Spinal cord (tissue), 10 donors: ENCODE measurements at places on chromosomes 7 and 10. TPM values are rescaled to one million over a fixed set of nuclear protein-coding genes. Genes with fewer than 3 reads are reported as not detected.

The HERC4 gene
- 48.0 TPM for total RNA-seq

The SPDYE8 gene
- total RNA-seq: not detected

DNA sequence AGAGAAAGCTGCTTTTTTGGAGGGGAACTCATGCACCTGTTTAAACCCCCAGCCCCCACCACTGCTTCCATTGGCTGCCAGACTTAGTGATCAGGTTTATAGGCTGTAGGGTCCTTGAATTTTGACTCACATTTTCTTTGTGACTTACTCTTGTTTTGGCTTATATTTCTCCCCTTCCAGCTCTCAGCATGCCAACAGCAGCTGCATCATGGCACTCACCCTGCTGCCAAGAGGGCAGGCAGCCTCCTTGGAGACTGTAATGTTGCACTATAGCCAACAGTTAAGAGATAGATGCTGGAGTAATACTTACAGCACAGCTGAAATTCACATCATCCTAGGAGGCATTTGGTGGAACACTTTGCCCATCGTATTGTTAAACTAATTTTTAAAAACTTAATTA lies 98.0 kb upstream of the GLCCI1 start:
- no peaks in the 10 kb centered on the region for H3K27me3 ChIP-seq
- no peak overlapping the region for H3K27ac ChIP-seq
- H3K4me3 ChIP-seq: no peak overlapping the region
- H3K4me1 ChIP-seq: peaks cover 3% of the 10 kb centered on the region
- no peak for DNase-seq
- no peaks in the 10 kb centered on the region for H3K36me3 ChIP-seq

DNA sequence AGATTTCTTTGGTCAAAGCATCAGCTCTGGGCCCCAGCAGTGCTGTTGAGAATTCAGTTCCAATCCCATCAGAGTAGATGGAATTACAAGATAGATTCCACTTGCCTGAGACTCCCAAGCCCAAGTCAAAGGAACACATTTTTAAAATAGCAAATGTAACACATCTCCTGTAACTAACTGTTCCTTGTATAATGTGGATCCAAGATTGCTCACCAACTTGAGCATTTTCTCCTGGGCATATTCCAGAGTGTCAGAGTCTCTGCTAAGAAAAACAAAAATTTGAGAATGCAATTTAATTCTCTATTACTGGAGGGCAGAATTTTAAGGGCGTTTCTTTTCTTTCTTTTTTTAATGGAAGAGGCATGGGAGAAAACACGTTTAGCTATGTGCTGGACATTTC lies 136.7 kb downstream of the NEBL start:
- DNase-seq: no peak
- no peak overlapping the region for H3K4me3 ChIP-seq
- H3K27me3 ChIP-seq: no peaks in the 10 kb centered on the region
- no peaks in the 10 kb centered on the region for H3K36me3 ChIP-seq
- H3K4me1 ChIP-seq: no peaks in the 10 kb centered on the region

GRCh38 chr10:127013211-127013656 lies 108.0 kb downstream of the DOCK1 start:
- H3K36me3 ChIP-seq: peaks cover 34% of the 10 kb centered on the region
- no peak overlapping the region for H3K27ac ChIP-seq
- no peak overlapping the region for H3K4me3 ChIP-seq
- H3K4me1 ChIP-seq: peaks cover 17% of the 10 kb centered on the region

DNA sequence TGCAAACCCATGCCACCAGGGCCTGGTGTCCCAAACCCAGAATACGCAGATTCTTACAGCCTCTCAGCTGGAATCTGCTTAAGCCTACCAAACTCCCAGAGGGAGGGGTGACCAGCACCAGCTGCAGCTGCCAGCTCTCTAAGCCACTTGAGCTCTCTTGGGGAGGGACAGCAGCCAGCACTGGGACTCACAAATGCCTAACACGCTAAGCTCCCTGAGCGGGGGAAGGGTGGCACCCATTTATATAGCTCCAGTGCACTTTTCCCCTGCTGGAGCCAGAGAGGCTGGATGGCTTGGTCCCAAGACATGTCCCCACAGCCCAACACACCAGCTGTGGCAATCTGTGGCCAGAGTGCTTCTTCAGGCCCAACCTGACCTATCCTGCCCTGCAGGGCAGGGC lies 326.8 kb upstream of the NRG3 start:
- no peaks in the 10 kb centered on the region for H3K4me1 ChIP-seq
- H3K27me3 ChIP-seq: no peaks in the 10 kb centered on the region
- DNase-seq: no peak
- no peaks in the 10 kb centered on the region for H3K36me3 ChIP-seq
- no peak overlapping the region for H3K4me3 ChIP-seq

GRCh38 chr7:28354601-28355402 lies 57.5 kb upstream of the CREB5 start:
- no peak for DNase-seq
- no peak overlapping the region for H3K4me3 ChIP-seq
- H3K4me1 ChIP-seq: peaks cover 3% of the 10 kb centered on the region
- no peaks in the 10 kb centered on the region for H3K36me3 ChIP-seq
- no peak overlapping the region for H3K27ac ChIP-seq

GRCh38 chr10:110353244-110354119 lies 48.8 kb upstream of the SMNDC1 start:
- H3K27ac ChIP-seq: no peak overlapping the region
- H3K27me3 ChIP-seq: no peaks in the 10 kb centered on the region
- DNase-seq: no peak

The IL6 gene
- not detected for total RNA-seq

The KLF6 gene
- total RNA-seq: 70.3 TPM

DNA sequence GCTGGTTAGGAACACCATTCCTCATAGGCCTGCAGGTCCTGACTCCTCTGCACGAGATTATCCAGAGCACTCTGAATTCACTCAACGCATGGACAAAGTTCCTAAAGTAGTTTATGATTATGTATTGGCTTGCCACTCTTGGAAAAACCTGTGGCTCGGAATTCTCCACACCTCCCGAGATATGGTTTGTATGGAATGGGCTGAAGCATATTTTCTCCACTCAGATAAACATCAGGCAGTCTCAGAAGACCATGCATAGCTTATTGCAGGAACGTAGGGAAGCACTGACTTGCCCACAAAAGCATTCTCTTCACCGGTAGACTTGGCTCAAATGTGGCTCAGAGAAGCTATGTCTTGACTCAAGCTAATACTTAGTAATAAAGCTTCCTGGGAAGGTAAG lies 338.6 kb upstream of the NFE2L3 start:
- H3K36me3 ChIP-seq: no peaks in the 10 kb centered on the region
- H3K4me3 ChIP-seq: no peak overlapping the region
- no peak overlapping the region for H3K27ac ChIP-seq
- H3K4me1 ChIP-seq: no peaks in the 10 kb centered on the region
- DNase-seq: no peak
- H3K27me3 ChIP-seq: no peaks in the 10 kb centered on the region

DNA sequence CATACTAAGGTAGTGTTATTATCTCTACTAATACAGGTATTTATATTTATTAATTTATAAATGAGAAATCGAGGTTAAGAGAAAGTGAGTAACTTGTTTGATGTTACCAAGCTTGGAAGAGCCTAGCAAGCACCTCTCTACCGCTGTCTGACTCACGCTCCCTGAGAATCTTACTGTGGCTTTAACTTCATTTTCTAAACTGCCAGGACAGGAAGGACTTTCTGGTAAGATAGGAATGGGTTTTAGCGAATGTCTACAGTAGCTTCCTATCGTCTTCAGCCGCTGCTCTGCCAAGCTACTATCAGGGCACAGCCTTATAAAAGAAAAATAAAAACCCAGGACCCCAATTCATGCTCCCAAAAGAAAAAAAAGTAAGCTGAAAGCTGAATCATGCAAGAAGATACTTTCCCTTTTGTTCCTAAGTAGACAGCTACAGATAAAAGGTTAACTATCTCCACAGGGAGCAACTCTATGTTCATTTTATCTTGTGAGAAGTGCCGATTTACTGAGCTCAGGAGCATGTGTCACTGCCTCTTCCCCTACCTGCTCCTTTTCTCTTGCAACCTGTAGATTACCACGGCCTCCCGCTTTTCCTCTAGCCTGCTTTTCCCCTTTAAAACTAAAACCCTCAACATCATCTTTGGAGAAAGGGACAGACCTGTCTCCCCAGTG lies 60.2 kb downstream of the THNSL1 start:
- no peaks in the 10 kb centered on the region for H3K4me1 ChIP-seq
- H3K4me3 ChIP-seq: no peak overlapping the region
- DNase-seq: no peak
- no peak overlapping the region for H3K27ac ChIP-seq
- H3K36me3 ChIP-seq: no peaks in the 10 kb centered on the region

The SHH gene
- 3.5 TPM for total RNA-seq

- no peak for DNase-seq
- H3K36me3 ChIP-seq: peaks cover 3% of the 10 kb centered on the region
- peaks cover 4% of the 10 kb centered on the region for H3K27me3 ChIP-seq
- H3K27ac ChIP-seq: peak overlapping the region; percentile 74
- H3K4me1 ChIP-seq: peaks cover 46% of the 10 kb centered on the region
Observed at GRCh38 chr10:97718659-97719142, 5.2 kb downstream of the MARVELD1 start.

- H3K4me1 ChIP-seq: no peaks in the 10 kb centered on the region
- no peak overlapping the region for H3K27ac ChIP-seq
- H3K36me3 ChIP-seq: no peaks in the 10 kb centered on the region
- no peak overlapping the region for H3K4me3 ChIP-seq
- no peaks in the 10 kb centered on the region for H3K27me3 ChIP-seq
- no peak for DNase-seq
Observed at GRCh38 chr10:30500963-30501504, 67.0 kb downstream of the MAP3K8 start.

DNA sequence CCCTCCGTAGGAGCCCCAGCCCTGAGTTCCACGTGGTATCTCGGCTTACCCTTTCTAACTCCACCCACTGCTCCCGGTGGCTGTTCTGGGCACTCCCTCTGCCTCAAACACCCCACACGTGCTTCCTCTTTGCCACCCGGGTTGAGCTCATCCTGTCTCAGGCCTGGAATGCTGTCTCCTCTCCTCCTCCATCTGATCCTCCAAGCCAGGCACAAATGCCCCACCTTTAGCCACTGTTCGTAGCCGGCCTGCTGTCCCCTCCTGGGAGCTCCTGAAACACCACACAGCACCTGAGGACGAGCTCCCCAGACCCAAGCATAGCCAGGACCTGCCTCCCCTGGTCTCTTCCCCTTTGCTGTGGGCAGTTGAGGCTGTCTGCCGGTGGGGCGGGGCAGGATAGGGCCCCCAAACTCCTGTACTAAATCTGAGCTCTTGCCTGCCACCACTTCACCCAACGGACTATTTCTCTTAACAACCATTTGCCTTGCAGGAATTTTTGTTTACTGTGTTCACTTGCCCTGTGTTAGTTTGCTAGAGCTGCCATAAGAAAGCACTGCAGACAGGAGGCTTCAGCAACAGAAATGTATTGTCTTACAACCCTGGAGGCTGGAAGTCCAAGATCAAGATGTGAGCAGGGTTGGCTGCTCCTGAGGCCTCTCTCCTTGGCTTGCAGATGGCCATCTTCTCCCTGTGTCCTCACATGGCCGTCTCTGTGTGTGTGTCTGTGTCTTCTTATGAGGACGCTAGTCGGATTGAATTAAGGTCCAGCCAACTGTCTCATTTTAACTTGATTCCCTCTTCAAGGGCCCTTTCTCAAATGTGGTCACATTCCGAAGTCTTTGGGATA lies 58.3 kb upstream of the SHH start:
- peaks cover 6% of the 10 kb centered on the region for H3K4me1 ChIP-seq
- no peak overlapping the region for H3K4me3 ChIP-seq
- DNase-seq: no peak
- no peak overlapping the region for H3K27ac ChIP-seq
- H3K27me3 ChIP-seq: no peaks in the 10 kb centered on the region

The AOAH gene
- total RNA-seq: 8.1 TPM

The LRRD1 gene
- total RNA-seq: 0.39 TPM

- H3K4me3 ChIP-seq: no peak overlapping the region
- no peak for DNase-seq
- peaks cover 4% of the 10 kb centered on the region for H3K27me3 ChIP-seq
- H3K36me3 ChIP-seq: peaks cover 12% of the 10 kb centered on the region
- H3K27ac ChIP-seq: no peak overlapping the region
Observed at GRCh38 chr10:129942391-129942790, 21.7 kb downstream of the EBF3 start.

The HYAL4 gene
- total RNA-seq: not detected

GRCh38 chr10:35092851-35093250 lies 2.7 kb upstream of the CUL2 start:
- peaks cover 12% of the 10 kb centered on the region for H3K4me1 ChIP-seq
- H3K27me3 ChIP-seq: peaks cover 3% of the 10 kb centered on the region
- H3K27ac ChIP-seq: no peak overlapping the region
- no peak for DNase-seq
- H3K36me3 ChIP-seq: no peaks in the 10 kb centered on the region
- H3K4me3 ChIP-seq: no peak overlapping the region

The ASZ1 gene
- total RNA-seq: not detected

The FLNC gene
- 125 TPM for total RNA-seq

DNA sequence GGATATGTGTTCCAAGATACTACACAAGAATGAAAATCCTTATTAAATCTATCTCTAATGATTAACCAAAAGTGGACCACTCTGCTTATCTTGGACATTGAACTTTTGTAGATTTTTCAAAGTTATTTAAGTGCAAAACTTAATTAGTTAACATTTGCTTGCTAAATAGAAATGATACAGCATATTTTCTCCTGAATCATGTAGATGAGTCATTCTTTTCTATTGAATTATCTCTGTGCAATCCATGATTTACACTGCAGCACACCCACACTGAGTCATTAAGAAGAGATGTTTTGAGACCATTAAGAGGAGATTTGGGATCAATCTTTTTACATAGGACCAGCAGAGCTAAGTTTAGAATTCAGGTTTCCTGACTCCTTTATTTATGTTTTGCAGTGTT lies 6.6 kb upstream of the ABCC2 start:
- no peak overlapping the region for H3K4me3 ChIP-seq
- no peaks in the 10 kb centered on the region for H3K4me1 ChIP-seq
- DNase-seq: no peak
- no peaks in the 10 kb centered on the region for H3K36me3 ChIP-seq
- H3K27me3 ChIP-seq: no peaks in the 10 kb centered on the region
- H3K27ac ChIP-seq: no peak overlapping the region
